Activated CD4-positive, alpha-beta T cell treated with anti-CD3 and anti-CD28 coated beads, Interleukin-2, amount 10 ng/mL, durations not matched to agents 7 days and 5 days (primary cell): ENCODE measurements at places on chromosomes 7 and 10. TPM values are rescaled to one million over a fixed set of nuclear protein-coding genes. Genes with fewer than 3 reads are reported as not detected.

DNA sequence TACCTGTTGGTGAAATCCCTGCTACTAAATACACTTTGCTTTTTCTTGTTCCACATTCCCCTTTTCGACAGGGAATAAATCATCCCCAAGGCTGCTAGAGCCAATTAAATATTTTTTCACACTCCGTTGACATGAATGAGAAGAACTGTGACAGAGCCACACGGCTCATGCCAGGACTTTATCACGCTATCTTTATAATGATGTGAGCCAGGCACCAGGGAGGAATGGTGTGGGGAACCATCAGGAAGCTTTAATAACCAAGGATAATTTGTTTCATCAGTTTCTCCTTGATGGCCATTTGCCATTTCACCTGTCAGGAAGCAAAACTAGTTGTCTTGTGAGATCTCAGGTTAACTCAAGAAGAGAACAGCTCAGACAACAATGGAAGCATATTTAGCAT is 193.0 kb upstream of the C7orf33 start:
- no peaks in the 10 kb centered on the region for H3K36me3 ChIP-seq
- no peak overlapping the region for H3K27ac ChIP-seq
- peaks cover 26% of the 10 kb centered on the region for H3K27me3 ChIP-seq
- H3K4me3 ChIP-seq: no peak overlapping the region
- H3K4me1 ChIP-seq: no peaks in the 10 kb centered on the region

GRCh38 chr7:115827305-115828045 is 203.1 kb downstream of the TFEC start:
- H3K4me3 ChIP-seq: no peak overlapping the region
- peaks cover 2% of the 10 kb centered on the region for H3K27me3 ChIP-seq
- no peak for DNase-seq

DNA sequence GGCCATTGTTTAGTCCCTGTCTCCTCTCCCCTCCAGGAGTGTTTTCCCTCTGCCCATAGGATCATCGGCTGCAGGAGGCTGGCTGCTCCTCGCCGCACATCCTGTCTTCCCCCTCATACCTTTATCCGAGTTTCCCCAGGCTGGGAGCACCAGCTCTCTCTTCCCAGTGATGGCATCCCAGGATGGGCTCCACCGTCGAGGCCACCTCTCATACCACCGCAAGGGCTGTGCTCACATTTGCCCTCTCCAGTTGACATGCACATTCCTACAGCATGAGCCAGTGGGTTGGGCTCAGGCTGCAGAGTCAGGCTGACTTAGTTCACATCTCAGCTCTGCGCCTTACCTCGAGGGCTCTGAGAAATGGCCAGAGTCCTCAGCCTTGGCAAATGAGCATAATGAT is 12.1 kb downstream of the HKDC1 start:
- peaks cover 76% of the 10 kb centered on the region for H3K4me1 ChIP-seq
- H3K27ac ChIP-seq: peak overlapping the region; percentile 91
- peaks cover 4% of the 10 kb centered on the region for H3K36me3 ChIP-seq
- DNase-seq: no peak
- peaks cover 1% of the 10 kb centered on the region for H3K27me3 ChIP-seq

- no peak overlapping the region for H3K4me3 ChIP-seq
- peaks cover 8% of the 10 kb centered on the region for H3K4me1 ChIP-seq
- DNase-seq: no peak
- H3K36me3 ChIP-seq: peaks cover 37% of the 10 kb centered on the region
These were observed 46.0 kb downstream of the ATAD1 start for GRCh38 chr10:87771871-87772500.

C10orf71 gene
- total RNA-seq: not detected

HDAC9 gene
- total RNA-seq: 0.33 TPM

VIPR2 gene
- total RNA-seq: not detected

- no peak overlapping the region for H3K4me3 ChIP-seq
- H3K27ac ChIP-seq: no peak overlapping the region
- no peak for DNase-seq
- H3K27me3 ChIP-seq: no peaks in the 10 kb centered on the region
- H3K36me3 ChIP-seq: no peaks in the 10 kb centered on the region
These were observed 238.5 kb downstream of the ADARB2 start for GRCh38 chr10:1498746-1499358.
